AML-193 (cell line): ENCODE measurements at places on chromosomes 4 and X.

GRCh38 chr4:76105652-76106051 is 31.1 kb downstream of the ART3 start:
- no peak for DNase-seq

DNA sequence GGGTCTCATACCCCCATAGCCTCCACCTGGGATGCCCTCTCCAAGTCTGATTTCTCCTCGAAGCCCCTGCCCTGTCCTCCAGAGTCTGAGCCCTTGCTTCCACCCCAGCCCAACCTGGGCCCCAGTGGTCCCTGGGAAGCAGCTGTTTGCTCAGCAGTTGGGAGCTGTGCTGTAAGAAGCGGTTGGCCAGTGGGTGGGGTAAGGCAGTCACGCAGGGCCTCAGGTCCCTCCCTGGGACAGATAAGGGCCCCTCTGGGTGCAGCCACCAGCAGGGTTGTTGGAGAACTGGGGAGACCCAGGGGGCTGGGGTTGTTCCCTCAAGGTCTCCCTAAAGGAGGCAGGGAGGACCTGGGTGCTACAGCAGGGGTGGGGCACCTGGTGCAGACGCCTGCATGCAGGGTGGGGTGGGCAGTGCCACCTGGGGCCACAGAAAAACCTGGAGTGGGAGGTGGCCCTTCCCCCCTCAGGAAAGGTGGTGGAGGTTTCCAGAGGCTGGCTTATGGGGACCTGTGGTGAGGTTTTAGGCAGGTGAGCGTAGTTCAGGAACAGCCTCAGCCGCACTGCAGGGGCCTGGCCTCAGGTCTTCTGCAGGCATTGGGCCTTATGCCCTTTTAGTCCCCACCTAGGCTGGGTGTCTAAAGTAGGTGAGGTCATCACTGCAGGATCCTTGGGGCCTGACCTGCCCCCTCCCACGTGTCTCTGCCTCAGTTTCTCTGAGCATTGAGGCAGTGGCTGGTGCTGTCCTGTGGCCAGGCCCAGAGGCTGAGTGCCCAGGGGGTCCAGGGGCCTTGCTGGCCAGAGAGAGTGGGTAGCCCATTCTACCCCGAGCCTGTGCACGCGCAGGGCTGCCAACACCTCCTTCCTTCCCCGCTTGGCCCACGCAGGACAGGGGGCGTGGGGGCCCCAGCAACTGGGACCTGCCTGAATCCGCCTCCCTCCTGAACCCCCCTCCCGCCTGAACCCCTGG is 3.1 kb upstream of the SLC26A1 start:
- no peak for DNase-seq

GRCh38 chr4:19831644-19832285 is 419.9 kb upstream of the SLIT2 start:
- DNase-seq = no peak

DNA sequence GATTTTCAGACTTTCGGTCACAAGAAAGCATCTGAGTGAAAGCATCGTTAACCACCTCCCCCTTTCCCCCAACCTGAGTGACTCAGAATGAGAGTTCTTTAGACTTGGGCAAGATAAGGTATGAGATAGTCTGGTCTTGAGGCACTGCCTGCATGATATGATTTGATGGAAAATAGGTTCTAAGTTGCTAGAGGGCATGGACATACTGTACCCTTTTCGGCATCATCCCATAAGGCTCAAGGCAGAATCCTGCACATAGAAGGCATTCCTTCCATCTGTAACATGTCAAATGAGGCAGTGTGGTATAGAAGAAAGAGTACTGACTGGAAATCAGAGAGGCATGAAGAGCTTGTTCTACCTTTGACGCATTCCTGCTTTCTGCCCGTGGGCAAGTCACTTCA is 16.8 kb upstream of the AMOT start:
- no peak for DNase-seq

DNA sequence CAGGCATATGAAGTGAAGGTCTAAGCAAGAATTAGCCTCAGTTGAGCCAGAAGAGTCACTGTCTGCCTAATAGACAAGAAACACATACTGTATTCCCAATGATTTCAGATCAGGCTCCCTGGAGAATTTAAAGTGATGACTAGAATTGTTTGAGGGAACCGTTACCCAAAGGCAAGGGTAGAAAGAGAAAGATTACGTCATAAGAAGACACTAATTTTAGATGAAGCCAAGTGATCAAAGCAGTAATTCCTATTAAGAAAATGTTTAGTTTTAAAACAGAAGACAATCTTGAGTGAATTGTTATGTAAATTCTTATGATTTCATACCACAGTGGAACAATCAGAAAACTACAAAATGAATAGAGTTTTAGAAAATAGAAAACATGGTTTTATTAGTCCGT is 194.5 kb upstream of the ARSJ start:
- no peak for DNase-seq

- DNase-seq = no peak
Measured at GRCh38 chr4:25821899-25822298, 40.9 kb downstream of the SEL1L3 start.

DNA sequence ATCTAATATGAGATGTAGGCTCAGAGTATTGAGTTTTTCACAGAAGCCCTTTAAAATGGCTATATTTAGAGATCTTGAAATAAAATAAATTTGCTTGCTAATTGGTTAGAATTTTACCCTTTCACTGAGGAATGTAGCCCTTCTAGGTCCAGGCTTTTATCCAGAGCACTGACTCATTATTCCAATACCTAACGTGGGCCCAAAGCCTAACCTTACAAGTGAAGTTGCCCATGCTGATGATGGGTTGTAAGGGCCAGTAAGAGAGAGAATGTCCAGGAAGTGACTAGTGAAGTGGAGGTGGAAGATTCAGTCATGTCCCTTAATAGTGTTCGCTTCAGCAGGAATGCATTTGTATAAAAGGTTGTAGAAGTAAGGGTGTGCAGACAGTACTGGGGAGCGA is 155.9 kb downstream of the STIM2 start:
- no peak for DNase-seq

- no peak for DNase-seq
Measured at GRCh38 chrX:38847206-38847902, 46.1 kb downstream of the MID1IP1 start.

GRCh38 chr4:17667253-17667652 is 52.8 kb downstream of the MED28 start:
- no peak for DNase-seq

GRCh38 chr4:127809173-127809800 is 27.2 kb downstream of the HSPA4L start:
- DNase-seq = no peak

DNA sequence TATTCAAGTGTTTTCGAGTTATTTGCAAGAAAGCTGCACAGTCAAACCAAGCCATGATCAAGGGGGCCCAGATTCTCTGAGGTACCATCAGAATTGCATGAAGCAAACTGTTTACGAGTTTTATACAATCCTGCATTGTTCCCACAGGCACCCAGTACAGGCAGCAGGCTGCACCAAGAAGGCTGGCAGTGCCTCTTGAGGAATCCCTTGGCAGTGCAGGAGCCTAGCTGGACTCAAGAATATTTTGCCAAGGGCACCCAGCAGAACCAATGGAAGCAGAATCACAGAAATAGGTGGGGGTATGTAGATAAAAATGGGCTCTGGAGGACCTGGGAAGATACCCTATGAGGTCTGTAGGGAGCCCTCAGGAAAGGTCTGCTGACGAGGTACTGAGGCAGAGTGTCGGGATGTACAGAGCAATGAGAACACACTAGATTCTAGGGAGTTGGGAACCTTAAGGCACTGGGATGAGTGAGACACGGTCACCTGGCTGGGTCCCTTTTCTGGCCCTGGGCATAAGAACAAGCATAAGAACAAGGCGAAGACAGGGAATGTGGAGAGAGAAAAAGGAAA is 2.5 kb upstream of the PLP1 start:
- DNase-seq = no peak

DNA sequence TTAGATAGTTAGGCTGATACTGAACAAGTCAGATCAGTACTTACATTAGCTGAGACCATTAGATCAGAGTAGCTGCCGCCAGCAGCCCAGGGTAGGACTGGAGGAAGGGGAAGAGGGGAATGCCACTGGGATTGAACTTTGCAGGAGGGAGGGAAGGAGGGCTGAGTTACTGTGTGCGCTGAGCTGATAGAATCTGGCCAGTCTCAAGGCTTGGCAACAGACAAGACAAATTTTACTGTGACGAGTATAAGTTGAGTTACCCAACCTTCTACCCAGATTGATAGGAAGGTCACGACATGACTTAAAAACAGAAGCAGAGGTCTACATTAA is 372.1 kb downstream of the OPHN1 start:
- no peak for DNase-seq

DNA sequence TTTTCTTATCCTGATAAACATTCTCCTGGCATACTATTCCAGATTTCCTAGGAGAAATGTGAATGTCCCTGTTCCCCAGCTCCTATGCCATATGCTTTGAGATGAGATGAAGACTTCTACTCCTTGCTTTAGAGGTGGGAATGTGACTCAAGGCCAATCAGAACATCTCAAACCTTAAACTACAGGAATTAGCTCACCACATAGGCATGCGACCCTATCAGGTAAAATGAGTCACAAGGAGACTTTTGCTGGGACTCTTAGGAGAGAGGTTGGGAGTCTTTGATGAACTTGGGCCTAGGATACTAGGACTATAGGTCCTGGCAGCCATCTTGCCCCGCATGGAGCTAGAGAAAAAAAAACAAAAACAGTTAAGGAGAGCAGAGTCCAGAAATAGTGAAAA is 5.8 kb upstream of the USO1 start:
- DNase-seq = no peak

DNA sequence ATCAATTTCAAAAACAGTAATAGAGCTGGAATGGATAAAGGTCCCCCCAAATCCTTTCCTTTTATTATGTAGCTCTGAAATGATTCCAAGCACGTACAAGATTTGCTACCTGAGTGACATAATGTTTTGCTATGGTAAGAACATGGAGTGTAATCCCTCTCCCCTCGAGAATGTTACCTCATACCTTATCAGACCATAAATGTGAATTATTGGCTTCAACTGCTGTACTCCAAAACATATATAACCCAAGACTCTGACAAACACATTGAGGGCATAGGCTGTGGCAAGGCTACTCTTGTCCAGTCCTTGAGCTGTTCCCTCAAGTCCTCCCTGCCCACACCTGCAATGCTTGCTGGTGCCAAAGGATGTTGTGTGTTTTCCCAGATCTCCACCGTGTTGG is 286.9 kb downstream of the KCTD8 start:
- no peak for DNase-seq

DNA sequence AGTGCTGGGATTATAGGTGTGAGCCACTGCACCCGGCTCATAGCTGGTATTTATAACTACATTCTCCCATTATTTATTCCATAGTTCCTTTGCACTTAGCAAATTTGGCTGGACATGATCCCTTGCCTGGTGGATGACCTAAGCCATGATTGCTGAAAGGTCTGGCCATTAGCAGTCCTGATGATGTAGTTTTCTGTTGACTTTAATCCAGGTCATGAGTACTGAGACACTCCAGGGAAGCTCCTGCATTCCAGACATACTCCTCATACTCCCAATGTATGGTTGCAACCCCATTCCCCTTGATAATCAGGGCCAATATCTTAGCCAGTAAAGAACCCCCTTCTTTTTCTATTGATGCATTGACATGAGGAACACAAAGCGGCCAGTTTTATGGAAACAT is 24.4 kb upstream of the MGST2 start:
- no peak for DNase-seq

DNA sequence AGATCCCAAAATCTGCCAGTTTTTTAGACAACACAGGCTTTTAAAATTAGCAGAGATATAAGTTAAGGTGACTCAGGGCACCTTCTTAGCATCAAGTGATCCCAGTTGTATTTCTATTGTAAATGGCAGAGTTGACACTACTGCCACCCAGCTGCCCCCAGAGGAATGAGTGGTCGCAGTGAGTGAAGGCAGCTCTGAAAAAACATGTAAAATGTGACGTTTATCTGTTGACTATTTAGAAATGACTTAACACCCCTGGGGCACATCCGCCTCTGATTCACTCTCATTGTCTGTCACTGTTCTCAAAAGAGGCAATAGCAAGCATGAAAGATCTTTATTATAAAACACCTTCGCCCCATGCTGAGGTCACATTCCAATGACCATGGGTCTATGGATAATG is 592.4 kb downstream of the ACTRT1 start:
- no peak for DNase-seq

- DNase-seq = no peak
Measured at GRCh38 chr4:710116-710515, 4.5 kb downstream of the PCGF3 start.

DNA sequence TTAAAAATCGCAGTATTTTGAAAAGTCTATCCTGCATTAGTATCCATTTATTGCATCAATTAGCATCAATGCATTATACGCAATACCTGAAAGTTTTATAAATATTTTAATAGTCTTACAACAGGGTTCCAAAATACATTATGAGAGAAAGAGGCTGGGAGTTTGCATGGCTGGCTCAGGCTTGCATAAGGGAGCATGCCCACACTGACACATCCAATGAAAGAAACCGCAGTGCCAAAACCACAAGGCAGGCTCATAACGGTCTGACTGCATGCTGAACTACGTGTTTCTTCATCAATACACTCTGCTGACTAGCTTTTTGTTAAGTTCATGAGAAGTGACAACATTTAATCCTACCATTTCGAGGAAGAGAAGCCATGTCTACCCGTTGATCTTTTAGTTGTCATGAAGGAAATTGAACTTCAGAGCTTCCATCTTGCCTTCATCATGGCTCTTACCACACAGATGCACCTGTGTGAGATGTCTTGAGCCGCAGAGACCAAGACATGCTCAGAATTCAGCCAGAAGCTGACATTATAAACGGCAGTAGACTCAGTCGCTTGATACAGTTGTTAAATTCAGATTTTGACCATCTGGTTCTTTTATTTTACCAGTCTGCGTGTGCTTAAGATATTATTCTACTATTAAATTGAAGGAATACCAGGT is 168.8 kb upstream of the FRG1 start:
- no peak for DNase-seq

DNA sequence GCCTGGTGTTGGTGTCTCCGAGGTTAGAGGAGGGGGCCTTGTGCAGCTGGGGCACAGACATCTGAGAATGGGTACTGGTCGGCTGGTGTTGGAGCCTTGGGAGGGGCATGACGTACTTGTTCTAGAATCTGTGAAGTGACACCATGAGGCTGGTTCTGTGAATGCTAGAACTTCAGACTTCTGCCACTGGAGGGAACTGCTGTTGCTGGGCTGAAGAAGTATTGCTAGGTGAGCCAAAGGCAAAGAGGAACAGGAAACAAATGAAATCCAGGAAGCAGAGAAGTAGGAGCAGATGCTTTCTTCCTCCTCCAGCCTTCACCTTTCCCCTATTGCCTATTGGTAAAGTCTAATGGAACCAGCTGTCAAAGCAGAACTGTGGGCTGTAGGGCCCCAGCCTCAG is 120.9 kb upstream of the DDIT4L start:
- DNase-seq = peak; percentile 71

DNA sequence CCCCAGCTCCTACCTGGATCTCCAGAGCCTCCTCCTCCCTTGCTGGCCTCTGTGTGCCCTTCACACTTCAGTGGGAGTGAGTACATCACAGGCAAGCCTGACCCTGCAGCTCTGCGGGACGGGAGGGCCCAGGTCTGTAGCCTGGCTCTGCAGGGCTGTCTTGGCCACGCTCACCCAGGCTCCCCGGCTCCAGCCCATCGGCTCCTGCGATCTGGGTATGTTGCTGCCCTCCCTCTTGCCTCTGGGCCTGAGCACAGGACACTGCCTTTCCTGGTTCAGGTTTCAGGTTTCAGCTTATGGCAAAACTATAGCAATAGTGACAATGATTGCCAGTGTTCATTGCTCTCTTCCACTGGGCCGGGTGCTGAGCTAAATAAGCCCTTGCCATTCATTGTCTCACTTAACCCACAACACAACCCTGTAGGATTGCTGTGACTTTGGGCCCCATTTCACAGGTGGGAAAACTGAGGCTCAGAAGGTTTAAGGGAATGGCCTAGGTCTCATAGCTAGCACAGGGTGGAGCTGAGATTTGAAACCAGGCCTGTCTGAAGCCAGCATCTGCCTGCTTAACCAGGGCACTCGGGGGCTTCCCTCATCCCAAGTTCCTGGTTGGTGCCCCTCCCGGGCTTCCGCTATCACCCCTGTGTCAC is 44.6 kb upstream of the SORCS2 start:
- no peak for DNase-seq
